ENCODE measurements at places on chromosomes 12 and 14.

DNA sequence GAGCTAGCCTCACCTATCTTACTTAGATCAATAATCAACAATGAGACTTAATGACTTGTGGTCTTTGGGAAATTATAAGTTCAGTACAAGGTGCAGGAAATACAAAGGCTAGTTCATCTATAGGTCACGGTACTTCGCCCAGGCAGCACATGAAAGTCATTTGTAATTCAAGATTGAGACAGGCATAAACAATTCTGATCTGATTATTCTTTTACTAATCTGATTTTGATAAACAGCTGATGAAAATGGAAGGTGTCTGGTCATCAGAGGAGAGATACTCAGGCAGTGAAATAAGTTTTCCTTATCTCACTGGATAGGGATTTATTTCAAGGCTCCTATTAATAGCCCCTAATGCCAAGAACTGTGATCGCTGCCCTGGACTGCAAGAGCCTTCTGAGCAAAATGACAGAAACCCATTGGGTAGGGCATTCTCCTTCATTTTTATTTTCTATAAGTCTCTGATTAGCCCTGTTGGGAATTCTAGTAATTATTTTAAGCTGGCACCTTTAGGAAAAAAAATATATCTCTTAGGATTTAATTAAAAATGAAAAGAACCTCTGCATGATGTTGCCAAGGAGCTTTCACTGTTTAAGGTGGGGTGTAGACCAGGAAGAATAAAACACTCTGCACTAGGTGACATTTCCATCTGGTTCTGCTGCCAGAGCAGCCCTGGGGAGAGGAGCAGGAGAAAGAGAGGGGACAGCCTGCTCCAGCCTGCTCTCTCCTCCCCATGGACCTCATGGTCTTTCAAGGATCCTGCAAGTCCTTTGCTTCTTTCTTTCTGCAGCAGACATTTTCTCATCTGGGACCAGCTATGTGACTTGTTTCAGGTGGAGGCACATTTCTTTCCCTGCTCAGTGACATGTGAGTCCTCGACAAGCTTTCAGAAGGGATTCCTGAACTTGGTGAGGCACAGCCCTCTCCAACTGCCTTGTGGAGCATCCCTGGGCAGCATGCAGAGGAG is 44.8 kb downstream of the SSPN start:
- DNase-seq = no peak

DNA sequence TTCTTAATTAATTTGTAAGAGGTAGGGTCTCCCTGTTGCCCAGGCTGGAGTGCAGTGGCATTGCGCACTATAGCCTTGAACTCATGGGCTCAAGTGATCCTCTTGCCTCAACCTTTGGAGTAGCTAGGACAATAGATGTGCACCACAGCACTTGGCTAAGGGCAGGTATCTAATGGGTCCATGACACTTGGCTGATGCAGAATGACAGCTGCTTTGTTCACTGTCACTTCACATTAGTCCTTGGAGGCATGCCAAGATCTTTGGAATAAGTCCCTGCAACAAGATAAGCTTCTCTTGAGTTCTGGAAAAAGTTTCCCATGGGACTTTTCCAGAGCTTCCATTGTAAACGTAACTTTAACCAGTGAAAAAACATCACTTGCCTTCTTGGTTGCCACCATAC is 23.4 kb downstream of the COQ6 start:
- DNase-seq = no peak

DNA sequence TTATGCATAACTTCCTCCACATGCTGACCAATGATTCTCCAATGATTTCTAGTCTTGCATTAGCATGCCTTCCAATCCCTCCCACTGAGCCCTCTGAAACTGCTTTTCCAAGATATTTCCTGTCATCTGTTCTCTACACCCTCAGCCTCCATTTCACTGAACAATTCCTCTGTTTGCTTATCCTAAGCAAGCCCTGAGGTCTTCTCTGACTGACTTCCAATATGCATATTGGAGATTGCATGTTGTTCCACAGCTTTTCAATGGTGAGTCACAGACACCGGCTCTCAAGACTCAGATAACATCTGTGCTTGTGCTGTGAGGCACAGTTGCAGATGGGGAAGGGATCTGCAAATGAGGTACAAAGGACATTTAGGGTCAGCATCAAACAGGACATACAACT is 141.0 kb downstream of the SLC16A7 start:
- no peak for DNase-seq

DNA sequence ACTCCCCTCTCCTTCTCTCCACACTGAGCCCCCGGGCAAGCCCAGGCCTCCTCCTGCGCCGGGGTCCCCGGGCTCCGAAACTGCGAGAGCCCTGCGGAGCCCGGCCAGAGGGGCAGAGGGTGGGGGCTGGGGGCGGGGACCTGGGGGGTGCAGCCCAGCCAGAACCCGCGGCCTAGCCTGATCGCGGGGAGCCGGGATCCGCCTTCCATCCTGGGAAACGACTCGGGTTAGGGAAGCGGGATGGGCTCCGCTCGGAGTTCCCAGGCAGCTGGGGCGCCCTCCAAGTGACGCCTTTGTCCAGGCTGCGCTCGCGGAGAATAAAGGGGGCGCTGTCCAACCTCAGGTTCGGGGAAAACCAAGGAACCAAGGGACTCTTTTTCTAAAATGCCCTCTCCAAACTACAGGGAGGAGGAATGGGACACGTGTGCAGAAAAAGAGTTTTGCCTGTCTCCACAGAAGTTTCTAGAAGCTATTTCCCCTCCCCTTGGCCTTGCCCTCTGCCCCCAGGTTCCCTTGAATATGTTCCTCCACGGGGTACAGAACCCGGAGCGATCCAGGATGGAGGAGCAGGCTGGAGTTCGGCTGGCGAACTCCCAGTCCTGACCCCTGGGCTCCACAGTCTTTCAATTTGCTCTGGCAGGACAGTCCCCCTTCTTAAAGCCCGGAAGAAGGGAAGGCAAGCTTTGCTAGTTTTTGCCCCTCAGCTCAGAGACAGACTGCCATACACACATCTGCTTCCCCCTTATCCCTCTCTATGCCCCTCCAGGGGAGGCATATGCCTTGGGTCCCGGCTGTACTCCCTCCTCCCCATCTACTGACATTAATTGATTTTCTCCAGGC is 13.9 kb downstream of the NKX2-1 start:
- DNase-seq = no peak

GRCh38 chr12:11026118-11026517 is 3.7 kb upstream of the TAS2R19 start:
- no peak for DNase-seq

GRCh38 chr12:4044101-4044500 is 170.9 kb upstream of the PARP11 start:
- no peak for DNase-seq

DNA sequence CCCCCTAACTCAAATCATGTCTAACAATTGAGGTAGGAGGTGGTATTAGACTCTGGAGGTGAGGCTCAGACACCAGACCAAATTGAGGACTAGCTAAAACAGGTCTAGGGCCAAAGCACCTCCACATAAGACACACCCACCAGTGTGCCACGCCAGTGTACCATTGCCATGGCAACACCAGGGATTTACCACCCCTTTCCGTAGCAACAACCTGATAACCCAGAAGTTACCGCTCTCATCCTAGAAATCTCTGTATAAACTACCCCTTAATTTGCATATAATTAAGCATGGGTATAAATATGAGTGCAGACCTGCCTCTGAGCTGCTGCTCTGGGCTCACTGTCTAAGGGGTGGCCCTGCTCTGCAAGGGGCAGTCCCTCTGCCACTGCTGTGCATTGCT is 57.4 kb upstream of the PPP2R5C start:
- no peak for DNase-seq

DNA sequence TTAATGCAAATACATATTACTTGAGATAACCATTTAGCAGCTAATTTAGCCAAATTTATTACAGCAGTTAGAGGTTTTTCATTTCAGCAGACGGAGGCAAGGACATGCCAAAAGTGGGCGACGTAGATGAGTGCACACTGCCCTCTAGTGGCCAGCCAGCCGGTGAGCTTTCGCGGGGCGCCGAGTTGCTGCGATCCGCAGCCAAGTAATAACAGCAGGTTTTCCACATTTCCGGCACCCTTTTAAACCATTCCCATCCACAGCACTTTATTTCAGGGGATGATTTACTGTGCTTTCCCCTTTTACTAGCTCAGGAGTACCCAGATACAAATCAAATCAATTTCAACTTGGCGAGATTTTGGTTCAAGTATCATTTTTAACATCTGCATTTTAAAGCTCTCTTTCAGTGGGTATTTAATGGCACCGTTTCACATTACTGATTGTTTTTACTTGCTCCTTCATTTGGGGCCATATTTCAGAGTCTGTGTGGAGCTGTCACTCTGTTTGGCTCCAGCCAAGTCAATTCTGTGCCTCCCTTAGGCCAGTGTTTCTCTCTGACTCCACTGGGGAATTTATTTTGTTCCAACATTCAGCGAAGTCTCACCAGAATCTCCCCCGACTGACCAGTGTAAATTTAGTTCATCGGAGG is 158.0 kb downstream of the EGLN3 start:
- peak; percentile 81 for DNase-seq

DNA sequence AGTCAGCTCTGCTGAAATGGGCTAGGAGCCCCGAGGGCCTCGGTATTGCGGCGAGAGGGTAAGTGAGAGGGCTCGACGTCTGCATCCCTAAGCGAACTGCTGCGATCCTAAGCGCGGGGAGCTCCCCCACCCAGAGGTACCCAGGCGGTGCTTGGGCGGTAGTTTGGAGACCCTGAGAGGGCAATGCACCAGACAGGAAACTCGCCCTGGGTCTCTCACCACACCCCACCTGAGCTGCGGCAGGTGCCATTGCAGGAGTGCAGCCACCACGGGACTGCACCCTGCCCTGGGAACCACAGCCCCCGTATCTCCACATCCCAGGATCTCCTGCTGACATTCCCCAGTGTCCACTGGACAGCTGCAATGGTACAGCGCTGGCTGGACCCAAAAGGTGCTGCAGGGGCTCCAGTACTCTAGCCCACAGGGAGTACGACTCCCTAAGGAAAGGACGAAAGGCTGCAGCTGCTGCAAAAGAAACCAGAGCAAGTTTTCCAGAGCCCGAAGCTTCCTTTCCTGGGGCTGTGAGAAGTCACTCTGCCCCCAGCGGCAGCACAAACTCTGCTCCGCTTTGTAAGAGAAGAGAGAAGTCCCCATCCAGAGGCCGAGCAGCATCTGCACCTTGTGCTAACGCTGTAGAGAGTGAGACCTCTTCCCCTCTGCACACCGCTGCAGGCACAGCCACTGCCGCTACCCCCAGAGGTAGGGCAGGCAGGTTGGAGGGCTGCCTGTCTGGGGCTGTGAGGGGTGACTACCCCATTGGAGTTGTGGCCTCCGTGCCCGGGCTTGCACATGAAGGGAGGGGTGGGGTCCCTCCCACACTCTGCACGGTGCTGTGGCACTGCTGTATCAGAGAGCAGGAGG is 31.1 kb upstream of the MON2 start:
- peak; percentile 18 for DNase-seq

- no peak for DNase-seq
Observed at GRCh38 chr14:51868405-51868804, 8.0 kb downstream of the GNG2 start.

DNA sequence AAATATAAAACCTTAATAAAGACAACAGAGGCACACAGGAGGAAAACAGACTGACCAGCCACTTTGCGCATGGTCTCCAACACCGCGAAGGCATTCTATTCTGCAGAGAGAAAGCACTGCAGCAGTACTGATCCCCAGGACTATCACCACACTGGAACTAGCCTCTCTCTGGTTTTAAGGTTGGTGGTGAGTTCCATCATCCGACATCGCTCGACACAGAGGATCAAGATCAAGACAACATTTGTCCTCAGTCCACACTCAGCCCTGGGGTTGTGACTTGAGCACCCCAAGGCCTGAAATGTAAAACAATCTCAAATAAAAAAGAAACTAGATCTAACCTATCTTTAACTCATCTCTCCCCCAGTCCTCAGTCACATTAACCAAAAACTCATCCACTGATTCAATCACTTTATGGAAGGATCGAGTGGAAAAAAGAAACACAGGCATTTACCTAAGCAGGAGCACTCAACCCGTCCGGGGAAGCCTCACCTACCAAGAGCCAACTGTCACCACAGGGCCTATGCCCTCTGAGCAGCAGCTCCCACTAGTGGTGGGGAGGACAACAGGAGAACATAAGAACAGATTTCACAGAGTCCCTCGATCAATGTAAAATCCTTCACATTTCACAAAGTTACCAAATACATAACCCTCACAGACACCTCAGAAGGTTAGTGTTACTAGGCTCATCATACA is 17.7 kb downstream of the STXBP6 start:
- DNase-seq = no peak

DNA sequence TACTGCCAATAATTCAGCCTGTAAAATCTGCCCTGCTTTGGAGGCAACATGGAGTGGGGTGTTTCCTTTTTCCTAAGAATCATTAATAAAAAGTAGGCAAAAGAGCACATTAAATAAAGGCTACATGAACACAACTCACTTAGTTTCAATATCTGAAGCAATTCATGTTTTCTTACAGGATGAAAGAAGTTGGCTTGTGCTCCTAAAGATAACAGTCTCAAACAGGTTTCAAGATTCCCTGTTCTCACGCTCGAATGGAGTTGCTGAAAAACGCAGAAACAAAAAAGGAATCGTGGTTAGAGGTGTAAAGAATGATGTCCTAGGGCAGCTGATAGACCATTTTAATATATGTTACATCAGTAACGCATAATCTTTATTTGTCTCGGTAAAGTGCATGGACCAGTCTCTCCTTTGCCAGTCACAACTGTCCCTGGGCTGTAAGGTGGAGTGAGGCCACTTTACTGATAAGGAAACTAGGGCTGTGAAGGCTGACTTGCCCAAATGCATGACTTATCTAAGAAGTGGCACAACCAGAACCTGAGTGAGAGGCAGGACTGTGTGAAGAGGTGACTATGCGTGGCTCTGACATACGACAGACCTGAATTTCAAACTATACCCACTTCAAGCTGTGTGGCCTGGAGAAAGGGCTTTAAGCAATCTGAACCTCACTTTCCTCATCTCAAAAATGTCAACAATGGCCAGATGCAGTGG is 12.6 kb downstream of the GIT2 start:
- DNase-seq = no peak

DNA sequence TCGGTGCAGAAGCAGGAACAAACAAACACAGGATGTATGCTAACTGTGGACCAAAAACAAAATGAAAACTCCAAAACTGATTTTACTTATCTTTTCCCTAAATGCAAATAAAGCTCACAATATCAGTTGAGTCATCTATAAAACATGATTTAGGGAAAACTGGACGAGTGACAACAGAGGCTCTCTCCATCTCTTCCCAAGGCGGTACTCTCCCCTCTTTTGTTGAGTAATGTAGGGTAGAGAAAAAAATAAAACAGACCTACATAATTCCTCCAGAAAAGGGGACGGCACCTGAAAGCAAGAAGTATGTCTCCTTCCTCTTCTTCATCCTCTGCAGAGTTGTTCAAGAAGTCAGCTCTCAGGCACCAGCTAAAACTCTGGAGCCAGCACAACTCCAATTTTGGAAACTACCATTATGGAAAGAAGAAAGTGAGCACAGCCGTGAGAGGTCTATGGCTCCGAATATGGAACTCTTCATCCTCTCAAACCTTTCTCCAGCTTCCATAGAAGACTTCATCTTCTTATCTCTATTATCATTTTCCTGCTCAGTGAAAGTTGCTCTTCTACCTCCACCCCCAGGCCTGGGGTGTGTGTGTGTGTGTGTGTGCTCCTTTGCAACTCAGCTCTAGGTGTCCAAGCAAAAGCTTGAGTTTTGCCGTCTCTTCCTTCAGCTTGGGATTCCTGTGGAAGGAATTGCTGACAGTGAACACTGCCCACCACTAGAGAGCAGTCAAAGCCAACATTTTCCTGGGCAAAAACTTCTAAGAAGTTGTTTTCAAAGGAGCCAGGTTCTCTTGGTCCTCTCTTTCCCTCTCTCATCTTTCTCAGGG is 155.4 kb downstream of the DIO2 start:
- DNase-seq = no peak

Measured in left ventricle myocardium inferior (tissue), 1 donor.